ENCODE measurements at places on chromosomes 4 and X.

- no peak for DNase-seq
These were observed 19.3 kb downstream of the SLC25A53 start for GRCh38 chrX:104137496-104137895.

- no peak for DNase-seq
These were observed 16.7 kb downstream of the HADH start for GRCh38 chr4:108006361-108006760.

GRCh38 chr4:87326460-87326859 is 3.8 kb upstream of the HSD17B13 start:
- no peak for DNase-seq

DNA sequence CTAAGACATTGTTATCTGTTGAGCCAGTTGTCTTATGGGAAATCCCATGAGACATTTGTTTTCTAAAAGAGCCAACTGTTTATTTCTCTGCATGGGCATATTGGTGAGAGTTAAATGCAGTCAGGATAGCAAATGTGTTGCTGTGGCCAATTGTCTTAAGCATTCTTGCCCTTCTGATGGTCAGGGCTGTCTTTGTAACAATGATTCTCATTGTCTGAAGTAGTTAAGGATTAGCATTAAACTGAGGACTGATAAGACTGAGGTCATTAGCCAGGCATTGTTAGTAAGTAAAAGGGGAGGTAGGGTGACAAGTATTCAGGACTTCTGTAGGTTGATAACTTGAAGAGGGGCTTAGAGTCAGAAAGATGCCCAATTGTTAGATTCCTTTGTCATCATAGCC is 11.2 kb upstream of the MORF4L2 start:
- no peak for DNase-seq

DNA sequence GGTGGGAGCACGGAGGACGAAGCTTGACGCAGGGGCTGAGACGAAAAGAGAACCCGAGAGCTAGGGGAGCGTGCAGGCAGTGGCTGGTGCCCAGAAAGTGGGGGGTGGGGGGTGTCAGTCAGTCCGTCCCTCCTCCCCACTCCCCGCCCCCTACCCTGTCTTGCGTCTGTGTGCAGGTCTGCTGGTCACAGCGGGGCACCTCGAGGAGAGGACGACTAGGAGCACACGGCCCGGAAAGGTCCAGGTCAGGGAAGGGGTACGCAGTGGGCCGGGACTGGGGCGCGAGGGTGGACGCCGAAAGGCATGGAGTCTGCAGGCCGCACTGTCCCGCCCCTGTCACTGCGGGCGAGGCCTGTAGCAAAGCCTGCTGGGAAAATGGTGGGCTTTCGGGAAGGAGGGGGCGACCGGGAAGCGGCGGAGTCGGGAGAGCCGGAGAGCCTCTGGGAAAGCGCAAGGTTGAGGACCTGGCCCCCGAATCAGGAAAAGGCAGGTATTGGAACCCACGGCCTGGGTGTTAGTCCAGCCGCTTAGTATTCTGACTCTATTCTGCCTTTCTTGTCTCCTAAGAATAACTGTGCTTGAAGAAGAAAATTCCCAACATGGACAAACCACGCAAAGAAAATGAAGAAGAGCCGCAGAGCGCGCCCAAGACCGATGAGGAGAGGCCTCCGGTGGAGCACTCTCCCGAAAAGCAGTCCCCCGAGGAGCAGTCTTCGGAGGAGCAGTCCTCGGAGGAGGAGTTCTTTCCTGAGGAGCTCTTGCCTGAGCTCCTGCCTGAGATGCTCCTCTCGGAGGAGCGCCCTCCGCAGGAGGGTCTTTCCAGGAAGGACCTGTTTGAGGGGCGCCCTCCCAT is 769 bp downstream of the TCEAL1 start:
- DNase-seq, result no peak

All from HFF-Myc (cell line).